ENCODE measurements at places on chromosomes 7 and 10.

DNA sequence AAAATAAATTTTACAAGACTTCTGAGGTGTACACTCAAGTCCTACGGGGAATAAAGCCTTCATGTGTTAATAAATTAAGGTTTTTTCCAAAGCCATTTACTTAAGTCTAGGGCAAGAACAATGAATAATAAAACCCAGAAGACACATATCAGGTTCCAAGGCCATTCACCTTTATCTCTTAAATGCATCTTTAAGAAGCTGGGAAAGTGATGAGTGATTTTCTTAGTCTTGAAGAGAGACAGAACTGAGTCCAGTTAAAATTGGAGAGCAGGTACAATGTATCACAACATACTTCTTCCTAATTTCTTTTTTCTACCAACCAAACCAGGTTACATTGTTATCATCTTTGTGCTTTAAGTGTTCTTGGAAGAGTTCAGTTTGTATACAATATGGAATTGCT lies 189.5 kb downstream of the RAPGEF5 start:
- no peak for DNase-seq

DNA sequence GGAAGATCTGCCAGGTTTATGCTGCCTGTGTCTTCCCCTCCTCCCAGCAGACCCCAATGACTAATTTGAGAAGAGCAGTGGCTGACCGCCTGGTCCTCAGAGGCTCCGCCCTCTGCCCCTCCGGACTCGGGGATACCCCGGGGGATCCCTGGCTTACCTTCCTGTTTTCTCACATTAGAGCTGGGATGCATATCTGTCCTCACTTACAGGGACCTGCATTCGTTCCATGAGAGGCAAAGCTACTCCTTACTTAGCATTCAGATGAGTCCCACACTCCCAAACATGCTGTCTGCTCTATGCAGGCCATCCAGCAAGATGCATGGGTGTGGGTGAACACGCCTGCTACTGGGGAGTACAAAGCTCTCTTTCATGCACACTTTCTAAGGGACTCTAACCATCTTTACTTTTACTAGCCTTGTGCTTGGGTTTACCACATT lies 24.0 kb downstream of the VOPP1 start:
- no peak for DNase-seq

DNA sequence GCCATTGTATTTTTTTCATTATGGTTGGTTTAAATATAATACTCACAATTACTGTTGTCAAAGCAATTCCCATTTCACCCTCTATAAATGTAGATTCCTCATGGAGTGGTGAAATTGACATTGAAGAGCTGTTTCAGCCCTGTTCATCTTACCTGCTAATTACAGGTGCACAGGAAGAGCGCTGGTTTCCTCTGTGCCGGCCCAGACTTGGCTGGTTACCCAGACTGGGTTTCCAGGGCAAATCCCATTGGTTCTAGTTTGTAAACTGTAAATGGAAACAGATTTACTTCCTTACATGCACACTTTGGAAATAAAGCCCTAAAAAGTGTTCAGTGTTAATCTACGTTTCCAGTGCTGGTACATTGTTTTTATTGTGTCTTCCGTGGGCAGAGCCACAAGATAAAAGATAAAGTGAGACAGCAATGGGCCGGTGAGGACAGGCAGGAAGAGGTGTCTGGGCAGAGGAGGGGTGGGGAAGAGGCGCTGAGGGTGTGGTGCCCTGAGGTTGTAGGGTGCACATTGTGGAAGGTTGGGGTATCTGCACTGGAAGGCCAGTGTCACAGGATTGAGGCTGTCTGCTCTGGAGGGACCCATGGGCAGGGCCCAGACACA lies 71.6 kb upstream of the ZPBP start:
- peak; percentile 31 for DNase-seq

- no peak for DNase-seq
Measured at GRCh38 chr10:90993340-90993739, 72.5 kb upstream of the ANKRD1 start.

DNA sequence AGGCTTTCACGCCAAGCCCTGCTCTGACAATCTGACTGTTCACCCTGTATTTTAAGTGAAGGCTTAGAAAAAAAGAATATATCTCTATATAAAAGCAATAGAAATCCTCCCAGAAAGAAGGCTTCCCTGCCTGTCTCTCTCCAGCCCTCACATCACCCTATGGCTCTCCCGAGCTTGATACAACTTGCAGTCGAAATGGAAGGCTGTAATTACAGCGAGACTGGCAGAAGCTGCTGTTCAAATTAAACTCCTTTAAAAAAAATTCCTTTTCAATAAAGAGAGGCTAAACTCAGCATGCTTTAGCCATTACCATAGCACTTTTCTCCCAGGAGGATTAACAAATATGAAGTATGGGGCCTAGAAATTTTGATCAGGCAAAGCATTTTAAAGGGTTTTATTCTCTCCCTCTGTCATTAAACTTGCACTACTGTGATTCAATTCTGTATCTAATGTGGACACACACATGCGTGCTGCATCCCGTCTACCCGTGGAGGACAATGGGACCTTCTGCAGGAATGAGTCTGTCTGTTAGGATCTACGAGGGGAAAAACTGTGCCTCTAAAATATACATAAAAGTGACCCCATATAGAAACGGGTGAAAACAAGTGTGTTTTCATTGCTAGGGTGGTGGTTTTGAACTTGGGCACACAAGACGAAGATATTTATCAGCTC lies 223.8 kb downstream of the USP6NL start:
- no peak for DNase-seq

DNA sequence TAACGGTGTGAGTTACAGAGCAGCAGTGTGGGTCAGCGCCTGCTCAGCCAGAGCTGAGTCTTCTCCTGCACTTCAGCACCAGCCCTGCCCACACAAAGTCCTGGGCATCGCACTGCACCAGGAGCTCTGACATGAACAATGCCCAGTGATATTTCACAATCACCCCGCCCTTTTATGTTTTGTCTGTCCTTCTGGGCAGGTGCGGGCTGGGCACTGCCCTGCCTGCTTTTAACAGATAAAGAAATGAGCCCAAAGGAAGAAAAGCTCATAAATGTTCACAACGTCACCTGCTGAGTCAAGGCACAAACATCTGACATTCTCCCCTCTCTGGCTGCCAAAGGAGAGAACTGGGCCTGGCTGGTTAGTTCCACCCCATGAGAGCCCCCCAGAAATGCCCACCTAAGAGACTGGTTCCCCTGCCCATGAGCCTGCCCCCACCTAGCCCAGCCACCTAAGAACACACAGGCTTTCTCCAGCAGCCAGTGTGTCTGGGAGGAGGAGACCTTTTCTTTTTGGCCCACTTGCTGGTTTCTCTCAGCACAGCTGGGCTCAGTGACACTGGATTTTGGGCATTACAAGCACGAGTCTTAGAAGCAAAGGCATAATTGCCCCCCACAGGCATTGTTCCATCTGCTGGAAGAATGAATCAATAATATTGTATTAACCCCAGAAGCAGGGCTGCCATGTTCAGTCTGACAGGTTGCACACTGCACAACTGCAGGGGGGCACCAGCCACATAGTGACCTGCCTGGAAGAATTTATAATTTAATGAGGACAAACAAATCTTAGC lies 22.3 kb downstream of the CALML3 start:
- no peak for DNase-seq

DNA sequence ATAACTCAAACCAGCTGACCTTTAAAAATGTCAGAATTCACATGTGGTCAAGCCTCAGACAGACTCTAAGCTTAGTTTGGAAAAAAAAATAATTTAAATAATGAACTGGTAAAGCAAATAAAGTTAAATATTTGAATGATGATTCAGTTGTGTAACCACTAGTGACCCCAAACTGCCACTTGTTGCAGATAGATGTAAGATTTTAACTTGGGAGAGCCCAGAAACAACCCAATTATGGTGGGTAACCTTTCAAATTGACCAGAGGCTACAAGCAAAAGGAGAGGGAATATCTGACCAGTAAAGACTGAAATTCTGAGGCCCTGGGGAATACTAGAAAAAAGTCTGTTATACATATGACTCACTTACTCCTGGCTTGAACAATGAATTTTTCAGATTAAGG lies 268.1 kb downstream of the HPSE2 start:
- DNase-seq, result no peak

DNA sequence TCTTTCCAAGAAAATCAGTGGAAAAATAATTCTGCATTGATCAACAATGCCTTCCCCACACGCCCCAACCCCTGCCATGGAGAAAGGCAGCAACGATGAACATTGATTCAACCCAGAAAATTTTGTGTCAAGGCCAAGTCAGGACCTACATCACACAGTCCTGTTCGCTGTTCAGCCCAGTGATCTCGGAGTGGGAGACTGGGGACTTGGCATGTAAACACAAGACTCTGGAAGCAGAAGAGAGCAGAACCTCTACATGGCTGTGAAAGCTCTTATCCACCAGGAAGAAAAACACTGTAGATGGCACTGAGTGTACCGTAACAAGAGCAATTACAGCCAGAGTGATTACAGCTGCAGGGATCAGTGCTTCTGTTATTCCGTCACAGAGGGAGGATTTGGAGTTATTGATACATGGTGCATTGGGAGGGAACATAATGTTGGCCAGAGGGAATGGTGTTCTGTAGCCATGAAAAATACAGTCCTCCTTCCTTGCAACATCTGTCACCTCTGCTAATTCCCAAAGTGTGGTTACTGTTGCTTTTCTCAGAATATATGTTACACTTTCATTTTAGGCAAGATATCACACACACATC lies 136.6 kb downstream of the IQUB start:
- DNase-seq, result no peak

- no peak for DNase-seq
Measured at GRCh38 chr7:95917634-95918033, 145.3 kb downstream of the DYNC1I1 start.

GRCh38 chr7:124031406-124031805 lies 1.5 kb downstream of the TMEM229A start:
- no peak for DNase-seq
